Activated CD4-positive, CD25-positive, alpha-beta regulatory T cell treated with anti-CD3 and anti-CD28 coated beads, Interleukin-2, amount 50 U/mL, for 72 hours (primary cell): ENCODE measurements at places on chromosomes 2 and 18.

DNA sequence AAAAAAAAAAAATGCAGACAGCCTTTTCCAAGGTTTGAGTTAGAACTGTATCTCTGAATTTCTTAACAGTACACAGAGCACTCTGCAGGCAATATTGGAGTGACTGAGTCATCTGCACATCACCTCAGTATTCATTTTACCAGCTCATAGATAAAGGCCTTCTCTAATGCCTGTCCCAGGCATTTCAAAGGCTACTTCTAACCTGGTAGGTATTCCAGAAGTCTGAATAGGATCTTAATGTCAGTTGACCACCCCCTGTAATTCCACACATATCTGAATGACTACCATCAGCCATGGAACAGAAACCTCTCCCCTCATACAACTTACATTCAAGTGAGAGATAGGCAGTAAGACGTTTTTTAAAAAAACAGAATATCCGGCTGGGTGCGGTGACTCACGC, 9.0 kb downstream of the METTL21A start:
- no peak for DNase-seq

GRCh38 chr2:232412986-232413385, 6.3 kb downstream of the ALPG start:
- no peak for DNase-seq

- DNase-seq = no peak
Measured at GRCh38 chr2:129796801-129797488, 182.5 kb upstream of the RAB6C start.

DNA sequence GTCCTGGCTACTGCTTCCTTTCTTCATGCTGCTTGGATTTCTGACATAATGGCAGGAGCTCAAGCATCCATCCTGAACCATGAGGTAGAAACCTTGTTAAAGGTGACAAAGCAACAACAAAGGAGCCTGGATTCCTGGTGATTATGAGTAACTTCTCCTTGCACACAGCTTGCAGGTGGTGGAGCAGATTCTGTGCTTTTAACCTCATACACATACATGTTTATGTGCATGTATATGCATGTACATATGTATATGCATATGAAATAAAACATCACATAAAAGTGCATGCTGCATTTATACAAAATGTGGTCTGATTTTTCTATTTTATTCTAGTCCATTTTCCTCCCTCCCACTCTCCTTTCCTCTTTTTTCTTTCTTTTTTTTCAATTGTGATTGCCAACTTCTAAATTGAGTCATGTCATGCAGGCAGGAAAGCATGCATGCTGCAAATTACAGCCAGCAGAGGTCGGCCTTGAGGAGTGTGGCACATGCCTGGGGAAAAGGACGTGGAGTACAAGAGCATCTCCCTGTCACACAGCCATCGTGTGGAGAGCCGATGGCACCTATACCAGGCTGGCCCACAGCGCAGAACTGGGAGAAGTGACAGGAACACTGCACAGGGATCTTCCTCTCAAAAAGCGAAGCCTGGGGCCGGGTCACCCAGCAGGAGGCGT, 17.9 kb downstream of the LCT start:
- DNase-seq = no peak

- no peak for DNase-seq
Measured at GRCh38 chr2:204010628-204011560, 74.3 kb downstream of the ICOS start.

DNA sequence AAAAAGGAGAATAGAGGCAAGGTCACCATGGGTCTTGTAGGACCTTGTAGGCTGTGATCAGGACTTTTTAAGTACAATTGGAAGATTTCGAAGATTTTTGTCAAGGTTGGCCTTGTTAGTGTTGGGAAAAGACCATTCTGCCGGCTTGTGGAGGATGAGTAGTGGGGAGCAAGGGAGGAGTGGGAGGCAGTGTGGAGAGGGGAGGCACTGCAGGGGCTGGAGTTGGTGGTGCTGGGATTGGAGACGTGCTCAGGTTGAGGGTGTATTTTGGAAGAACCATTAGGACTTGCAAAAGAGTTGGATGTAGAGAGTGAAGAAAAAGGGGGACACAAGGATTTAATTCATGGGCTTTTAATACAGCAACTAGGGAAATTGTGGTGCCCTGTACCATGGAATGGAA, 397.1 kb downstream of the TSN start:
- DNase-seq = no peak

- DNase-seq = no peak
Measured at GRCh38 chr2:218067523-218067922, 1.5 kb upstream of the RUFY4 start.

- no peak for DNase-seq
Measured at GRCh38 chr2:100292022-100292580, 30.2 kb downstream of the LONRF2 start.

DNA sequence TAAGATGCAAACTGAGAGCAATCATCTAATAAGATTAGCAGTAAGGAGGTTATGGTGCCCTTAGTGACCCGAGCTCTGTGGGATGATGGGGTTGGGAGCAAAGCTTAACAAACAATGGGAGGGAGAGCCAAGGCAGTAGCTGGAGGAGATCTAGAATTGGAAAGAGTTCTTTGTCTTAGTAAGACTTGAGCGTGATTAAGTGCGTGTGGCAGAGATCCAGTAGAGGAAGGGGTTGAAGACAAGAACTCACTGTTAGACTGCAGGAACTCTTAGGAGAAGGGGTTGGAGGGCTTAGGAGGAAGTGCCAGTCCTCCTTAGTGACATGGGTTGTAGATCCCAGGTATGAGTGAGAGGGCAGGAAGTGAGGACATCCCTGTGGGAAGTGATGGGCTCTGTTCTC, 184.7 kb downstream of the GFPT1 start:
- DNase-seq = no peak

GRCh38 chr2:69589973-69590652, 53.4 kb downstream of the AAK1 start:
- no peak for DNase-seq

DNA sequence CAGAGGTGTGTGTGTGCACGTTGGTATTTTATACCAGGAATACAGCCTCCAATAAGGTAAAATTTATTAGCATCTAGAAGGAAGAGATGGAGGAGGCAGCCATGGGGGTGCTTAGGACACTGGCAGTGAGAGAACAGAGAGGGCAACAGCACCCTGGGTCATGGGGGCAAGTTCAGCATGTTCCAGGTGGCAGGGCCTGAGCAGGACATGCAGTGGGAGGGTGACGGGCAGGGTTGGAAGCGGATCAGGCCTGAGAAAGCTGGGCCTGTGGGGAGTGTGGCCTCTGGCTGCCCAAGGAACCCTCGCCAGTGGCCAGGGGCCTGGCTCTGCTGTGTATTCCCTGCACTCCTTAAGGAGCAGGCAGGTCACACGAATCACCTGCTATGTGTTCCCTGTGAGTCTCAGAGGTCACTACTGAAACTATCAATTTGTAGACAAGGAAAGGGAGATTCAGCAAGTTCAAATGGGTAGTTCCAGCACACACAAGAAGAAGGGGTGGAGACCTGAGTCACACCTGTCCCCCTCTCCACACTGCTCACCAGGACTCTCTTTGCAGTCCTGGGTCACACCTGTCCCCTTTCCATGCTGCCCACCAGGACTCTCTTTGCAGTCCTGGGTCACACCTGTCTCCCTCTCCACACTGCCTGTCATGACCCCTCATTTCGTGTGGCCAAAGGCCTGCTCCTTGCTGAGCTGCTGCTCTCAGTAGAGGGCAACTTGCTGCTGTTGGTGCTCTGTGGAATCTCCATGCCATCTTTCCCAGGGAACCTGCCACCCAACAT, 463.9 kb upstream of the HS6ST1 start:
- no peak for DNase-seq

- DNase-seq = no peak
Measured at GRCh38 chr18:59114160-59114559, 25.5 kb upstream of the SEC11C start.

DNA sequence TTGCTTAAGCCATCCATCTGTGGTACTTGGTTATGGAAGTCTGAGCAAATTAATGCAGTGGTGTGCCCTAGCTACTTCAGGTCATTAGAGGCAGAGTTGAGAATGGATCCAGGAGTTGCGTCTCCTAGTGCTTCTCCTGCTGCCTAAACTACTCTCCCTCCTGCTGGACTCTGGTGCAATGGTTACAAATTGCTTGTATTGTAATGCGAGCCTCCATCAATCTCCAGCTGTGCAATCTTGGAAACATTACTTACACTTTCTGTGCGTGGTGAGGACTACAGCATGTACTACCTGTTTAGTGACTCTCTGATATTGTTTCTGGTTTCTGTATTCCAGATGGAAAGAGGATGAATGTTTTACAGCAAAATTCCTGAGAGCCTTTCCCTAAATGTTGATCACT, 119.0 kb upstream of the CYRIA start:
- no peak for DNase-seq

DNA sequence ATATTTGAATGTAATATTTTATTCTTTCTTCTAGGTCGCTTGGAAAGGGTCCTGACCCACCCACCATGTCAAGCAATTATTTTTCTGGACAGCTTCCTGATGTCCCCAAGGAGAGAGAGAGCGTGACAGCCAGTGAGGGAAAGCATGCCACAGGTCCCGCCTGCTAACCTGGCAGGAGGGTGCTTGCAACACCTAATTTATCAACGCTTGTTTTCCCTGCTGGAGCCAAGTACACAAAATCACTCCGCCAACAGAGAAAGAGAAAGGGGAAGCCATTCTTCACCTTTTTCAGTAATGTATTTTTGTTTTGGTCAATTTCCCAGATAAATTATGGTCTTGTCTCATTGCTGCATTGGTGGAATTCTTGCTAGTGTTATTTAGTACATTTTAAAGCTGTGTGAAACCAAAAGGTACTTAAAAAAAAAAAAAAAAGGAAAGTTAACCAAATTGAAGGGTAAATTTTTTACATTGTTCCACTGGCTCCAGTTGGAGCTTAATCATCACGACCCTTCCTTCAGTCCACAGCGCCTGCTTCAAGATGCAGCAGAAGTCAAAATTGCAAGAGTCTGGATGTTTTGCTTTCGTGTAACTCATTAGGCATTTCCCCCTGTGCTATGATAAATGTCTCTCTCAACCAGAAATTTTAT, 88.5 kb upstream of the COPS8 start:
- DNase-seq = no peak

DNA sequence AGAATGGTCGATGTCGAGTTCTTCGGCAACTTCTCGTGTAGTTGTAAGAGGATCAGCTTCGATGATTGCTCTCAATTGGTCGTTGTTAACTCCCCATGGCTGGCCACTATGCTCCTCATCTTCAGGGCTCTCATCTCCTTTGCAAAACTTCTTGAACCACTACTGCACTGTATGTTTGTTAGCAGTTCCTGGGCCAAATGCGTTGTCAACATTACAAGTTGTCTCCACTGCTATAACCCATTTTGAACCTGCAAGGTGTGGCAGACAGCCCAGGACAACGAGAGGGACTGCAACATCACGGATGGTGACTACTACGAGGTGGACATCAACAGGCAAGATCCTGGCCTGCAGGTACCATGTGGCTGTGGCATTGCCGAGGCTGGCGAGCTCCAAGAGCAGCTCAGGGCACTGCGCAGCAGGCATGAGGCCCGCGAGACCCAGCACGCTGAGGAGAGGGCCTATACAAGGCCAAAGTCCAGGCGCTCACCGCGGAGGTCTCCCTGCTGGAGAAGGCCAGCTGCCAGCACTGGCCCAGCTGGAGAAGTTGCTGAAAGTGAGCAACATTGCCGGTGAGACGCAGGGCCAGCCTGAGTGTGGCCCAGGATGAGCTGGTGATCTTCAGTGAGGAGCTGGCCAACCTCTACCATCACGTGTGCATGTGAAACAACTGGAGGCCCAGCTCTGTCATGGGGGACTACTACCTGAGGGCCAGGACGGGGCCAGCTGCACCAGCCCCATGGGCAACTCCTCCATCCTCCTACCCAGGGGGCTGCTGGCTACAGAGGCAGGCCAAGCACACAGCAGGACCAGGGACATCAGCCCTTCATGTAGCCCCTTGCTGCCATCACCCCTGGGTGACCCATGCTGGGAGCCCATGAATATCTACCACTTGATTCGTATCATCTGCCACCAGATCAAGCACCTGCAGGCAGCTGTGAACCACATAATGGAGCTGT, 20.2 kb downstream of the CLK1 start:
- no peak for DNase-seq

- DNase-seq = no peak
Measured at GRCh38 chr2:227179988-227180685, 15.7 kb downstream of the COL4A3 start.

- no peak for DNase-seq
Measured at GRCh38 chr2:99863236-99863902, 279.0 kb downstream of the AFF3 start.

DNA sequence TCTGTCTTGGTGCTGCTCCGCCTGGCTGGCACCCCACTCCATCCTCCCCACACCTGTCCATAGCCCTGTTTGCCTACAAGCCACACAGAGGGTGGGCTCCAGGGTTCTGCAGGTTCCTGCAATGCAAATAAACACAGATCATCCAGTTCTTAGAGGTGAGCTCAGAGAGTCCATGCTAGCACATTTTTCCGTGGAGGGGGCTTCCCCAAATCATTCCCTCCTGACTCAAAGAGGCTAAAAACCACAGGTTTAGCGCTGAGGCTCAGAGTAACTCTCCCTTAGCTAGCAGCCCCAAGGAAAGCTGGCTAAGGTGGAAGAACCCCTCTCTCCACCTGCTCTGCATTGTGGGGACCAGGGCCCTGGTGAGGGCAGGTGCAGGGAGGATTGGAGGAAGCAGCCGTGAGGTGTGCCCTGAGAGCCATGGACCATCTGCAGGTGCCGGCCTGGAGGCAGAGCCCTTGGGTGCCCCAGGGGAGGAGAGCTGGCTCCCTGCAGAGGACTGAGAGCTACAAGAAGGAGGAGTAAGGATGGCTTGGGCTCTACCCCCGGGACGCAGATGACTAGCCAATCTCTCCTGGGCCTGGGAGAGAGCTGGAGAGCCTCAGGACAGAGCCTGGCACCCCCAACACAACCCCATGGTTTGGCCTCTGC, 23.8 kb upstream of the TEX44 start:
- no peak for DNase-seq

GRCh38 chr2:112580084-112580483, 4.3 kb upstream of the CHCHD5 start:
- no peak for DNase-seq

GRCh38 chr2:48173141-48173540, 266.8 kb upstream of the FBXO11 start:
- DNase-seq = no peak

GRCh38 chr2:165305391-165306096, 66.3 kb downstream of the SCN2A start:
- no peak for DNase-seq

- DNase-seq = no peak
Measured at GRCh38 chr2:237351046-237351445, 62.9 kb downstream of the COL6A3 start.
